Sciatic nerve (tissue), 2 donors: ENCODE measurements at places on chromosomes 4 and X.

- no peak for DNase-seq
These were observed 152.4 kb downstream of the TSPAN5 start for GRCh38 chr4:98505992-98506391.

DNA sequence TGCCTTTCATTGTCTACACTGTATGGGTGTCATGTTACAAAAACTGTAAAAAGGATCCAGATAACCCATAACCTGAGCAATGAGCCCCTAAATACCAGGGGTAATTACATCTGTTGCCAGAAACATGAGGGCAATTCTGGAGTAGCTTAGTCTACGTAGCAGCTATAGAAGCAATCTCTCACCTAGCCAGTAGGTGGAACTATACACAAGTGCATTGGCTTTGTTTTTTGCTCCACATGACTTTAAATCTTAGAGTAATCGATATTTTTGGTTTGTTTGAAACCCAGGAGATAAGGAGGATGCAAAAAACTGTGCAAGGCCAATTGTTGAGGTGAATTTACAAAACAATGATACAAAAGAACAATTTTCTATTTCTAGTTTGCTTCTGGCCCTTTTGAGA, 57.5 kb downstream of the GPR82 start:
- DNase-seq = no peak

GRCh38 chr4:102598086-102598761, 97.1 kb downstream of the NFKB1 start:
- DNase-seq = no peak

GRCh38 chr4:120327276-120327675, 260.6 kb upstream of the MAD2L1 start:
- no peak for DNase-seq

DNA sequence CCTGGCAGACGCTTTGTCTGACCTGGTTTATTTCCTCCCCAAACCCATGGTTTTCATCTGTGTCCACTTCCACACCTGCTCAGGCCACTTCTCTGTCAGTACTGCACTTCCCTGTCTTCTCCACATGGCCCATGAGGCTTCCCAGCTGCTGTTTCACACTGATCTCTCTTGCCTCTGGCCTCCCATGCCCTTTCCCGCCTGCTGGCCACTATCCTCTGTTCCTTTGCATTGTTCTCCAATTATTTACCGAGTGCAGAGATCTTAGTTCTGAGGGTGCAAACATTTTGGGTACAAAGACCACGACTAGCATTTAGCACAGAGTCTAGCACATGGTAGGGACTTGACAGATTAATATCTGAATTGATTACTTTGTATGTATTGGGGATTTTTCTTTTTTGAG, 174.8 kb upstream of the NPY2R start:
- DNase-seq = no peak
